Activated CD8-positive, alpha-beta memory T cell treated with anti-CD3 and anti-CD28 coated beads for 4 hours (primary cell): ENCODE measurements at places on chromosomes 4 and X.

GRCh38 chrX:148904421-148905111 lies 404.1 kb downstream of the AFF2 start:
- DNase-seq: no peak

DNA sequence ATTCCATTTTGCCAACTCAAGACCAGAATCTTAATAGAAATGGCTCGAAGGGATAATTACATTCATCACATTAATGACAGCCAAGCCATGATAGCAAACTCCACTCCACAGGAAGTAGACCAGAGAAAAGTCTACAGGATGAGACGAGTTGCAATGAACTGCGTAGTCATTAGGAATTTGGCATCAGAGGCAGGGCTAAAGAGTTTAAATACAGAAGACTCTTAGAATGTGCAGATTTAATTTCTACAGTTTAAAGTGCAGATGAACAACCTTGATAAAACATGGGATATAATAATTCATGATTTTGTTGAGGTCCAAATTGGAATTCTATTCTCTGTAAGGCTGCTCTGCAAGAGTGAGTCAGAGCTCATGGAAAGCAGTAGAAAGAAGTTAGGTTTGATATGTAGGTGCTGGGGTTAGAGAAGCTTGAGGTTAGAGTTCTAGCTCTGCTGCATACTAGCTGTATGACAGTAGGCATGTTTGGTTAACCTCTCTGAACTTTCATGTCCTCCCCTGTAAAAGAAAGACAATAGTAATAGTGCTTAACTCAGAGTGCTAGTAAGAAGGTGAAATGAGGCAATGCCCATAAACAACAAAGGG lies 32.2 kb downstream of the LNX1 start:
- DNase-seq: no peak

DNA sequence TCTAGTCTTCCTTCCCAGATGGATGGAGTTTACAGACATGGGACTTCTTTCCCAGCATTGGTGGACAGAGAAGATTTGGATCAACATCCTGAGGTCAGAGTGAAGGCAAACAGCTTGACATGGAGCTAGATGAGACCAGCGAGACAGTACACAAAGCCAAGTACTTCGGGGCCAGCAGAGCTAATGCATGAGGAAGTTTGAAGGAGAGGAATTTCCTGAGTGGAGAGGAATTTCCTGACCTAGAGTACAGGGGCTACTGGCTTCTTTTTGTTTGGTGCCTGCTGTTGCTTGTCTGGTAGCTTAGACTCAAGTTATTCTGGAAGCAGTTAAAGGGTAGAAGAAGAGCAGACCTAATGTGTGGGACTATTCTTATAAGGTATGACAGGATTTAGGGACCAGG lies 69.1 kb upstream of the EOLA2 start:
- no peak for DNase-seq

GRCh38 chr4:78870056-78870455 lies 69.2 kb downstream of the PAQR3 start:
- no peak for DNase-seq

- no peak for DNase-seq
Observed at GRCh38 chrX:18900401-18900976, 83.4 kb downstream of the PHKA2 start.
